ENCODE measurements at places on chromosomes 7 and 10.

GRCh38 chr7:78326189-78326588 is 527.6 kb downstream of the PHTF2 start:
- no peak for DNase-seq

DNA sequence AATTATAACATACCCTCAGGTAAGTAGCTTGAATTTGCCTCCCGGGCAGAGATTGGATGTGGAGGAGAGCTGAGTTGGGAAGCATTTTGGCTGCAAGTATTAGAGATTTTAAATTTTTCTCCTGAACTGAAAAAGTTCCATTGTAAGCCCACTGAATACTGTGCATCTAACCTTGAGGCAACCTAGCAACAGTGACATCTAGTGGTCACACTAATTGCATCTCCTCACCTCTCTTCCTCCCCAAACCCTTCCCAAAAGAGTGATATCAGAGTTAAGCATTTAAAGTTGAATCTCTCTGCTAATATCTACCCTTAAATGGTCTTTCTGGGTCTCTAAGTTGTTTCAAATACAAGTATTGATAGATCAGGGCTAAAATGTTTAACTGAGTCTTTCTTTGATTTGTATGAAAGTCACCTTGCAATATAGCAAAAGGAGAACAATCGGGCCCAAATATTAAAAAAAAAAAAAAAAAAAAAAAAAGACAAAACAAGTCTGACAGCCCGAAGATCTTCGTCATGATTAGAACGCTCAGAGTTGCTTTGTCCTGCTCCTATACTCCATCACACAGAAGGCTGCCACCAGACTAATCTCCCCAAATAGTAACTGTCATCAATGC is 40.4 kb upstream of the DLX5 start:
- peak; percentile 53 for DNase-seq

GRCh38 chr10:98115031-98115787 is 19.2 kb upstream of the R3HCC1L start:
- no peak for DNase-seq

- DNase-seq, result peak; percentile 44
Measured at GRCh38 chr10:109996225-109996624, 11.6 kb upstream of the ADD3 start.

- no peak for DNase-seq
Measured at GRCh38 chr10:65110009-65110408, 1588.8 kb downstream of the REEP3 start.

GRCh38 chr7:104961821-104962220 is 52.2 kb upstream of the KMT2E start:
- no peak for DNase-seq

GRCh38 chr10:132107949-132108877 is 42.5 kb downstream of the JAKMIP3 start:
- DNase-seq, result no peak

GRCh38 chr10:86197166-86197790 is 169.3 kb downstream of the GRID1 start:
- no peak for DNase-seq

DNA sequence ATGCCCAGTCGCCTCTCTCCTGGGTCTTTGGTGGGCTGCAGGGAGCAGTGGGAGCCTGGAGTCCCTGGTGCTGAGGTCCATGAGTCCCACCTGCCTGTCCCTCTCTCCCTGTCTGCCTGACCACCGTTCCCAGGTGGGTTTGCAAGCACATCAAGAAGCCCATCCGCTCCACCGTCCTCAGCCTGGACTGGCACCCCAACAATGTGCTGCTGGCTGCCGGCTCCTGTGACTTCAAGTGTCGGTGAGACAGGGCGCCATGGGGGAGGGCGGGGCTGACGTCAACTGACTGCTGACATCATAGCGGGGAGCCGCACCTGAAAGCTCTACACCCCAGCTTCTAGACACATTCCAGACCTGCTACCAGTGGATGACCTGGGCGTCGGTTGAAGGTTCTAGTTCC is 15.2 kb downstream of the ARPC1B start:
- no peak for DNase-seq

DNA sequence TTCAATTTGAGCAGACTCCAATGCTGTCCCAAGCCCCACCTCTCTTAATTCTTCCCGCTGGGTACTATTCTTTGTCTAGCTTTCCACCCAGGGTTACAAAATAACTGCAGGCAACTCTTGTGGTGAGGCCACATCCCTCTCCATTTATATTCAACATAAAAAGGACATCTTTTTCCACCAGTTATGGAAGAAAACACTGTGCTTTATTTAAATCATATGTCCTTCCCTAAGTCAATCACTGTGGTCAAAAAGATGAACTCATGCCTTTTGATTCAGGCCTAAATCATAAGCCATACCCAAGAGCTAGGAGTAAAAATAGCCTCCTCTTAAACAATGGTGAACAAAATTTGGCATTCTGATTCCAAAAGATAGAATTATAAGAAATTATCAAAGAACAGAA is 386.0 kb downstream of the SEMA3D start:
- DNase-seq, result no peak

DNA sequence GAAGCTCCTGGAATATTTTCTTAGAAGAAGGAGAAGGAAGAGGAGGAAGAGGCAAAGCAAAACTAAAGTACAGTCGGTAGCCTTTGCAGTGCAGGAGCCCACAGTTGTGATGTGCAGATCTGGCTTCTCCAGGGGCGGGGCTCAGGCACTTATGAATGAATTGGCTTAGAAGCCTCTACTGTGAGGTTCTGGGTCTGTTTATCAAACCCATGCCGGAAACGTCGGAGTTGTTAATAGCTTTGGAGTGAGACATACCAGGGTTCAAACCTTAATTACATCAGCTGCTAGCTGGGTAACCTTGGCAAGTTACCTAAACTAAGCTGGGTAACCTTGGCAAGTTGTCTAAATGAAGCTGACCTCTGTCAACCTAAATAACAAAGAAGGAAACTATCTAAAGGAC is 89.3 kb upstream of the PITRM1 start:
- no peak for DNase-seq

GRCh38 chr10:113360870-113361269 is 192.0 kb upstream of the HABP2 start:
- no peak for DNase-seq

DNA sequence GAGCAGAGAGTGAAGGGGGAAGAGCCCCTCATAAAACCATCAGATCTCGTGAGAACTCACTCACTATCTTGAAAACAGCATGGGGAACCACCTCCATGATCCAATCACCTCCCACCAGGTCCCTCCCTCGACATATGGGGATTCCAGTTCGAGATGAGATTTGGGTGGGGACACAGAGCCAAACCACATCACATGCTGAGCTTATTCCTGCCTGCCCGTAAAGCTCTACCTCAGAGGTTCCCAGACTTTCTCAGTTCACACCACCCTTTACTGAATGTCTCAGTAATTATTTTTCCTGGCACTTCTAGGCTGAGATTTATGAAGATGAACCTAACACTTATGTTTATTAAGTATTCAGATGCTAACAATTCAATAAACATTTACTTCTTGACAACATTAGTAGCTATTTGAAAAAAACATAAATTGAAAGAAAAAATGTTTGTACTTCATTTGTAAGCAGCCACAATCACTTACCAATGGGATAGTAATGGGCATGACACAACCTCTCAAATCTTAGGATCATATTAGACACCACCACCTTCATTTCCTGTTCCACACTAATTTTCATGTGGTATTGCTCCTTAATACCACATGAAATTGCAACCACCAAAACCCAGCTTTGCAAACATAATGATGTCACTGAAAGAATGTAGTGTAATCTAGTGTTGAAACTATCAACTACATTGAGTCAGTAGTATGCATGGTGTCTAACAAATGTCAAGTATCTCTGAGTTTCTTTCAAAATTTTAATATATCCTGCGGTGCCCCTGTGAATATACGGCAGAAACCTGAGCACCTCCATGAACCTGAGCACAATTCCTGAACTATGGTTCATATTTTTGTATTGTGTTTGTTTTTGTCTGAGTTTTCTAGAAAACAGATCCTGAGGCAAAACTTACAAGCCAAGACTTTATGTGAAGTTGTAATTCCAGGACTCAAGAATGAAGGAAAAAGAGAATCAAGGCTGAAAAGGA is 4.5 kb upstream of the DGKI start:
- DNase-seq, result no peak

GRCh38 chr7:87561102-87561501 is 39.6 kb downstream of the ABCB1 start:
- DNase-seq, result no peak

DNA sequence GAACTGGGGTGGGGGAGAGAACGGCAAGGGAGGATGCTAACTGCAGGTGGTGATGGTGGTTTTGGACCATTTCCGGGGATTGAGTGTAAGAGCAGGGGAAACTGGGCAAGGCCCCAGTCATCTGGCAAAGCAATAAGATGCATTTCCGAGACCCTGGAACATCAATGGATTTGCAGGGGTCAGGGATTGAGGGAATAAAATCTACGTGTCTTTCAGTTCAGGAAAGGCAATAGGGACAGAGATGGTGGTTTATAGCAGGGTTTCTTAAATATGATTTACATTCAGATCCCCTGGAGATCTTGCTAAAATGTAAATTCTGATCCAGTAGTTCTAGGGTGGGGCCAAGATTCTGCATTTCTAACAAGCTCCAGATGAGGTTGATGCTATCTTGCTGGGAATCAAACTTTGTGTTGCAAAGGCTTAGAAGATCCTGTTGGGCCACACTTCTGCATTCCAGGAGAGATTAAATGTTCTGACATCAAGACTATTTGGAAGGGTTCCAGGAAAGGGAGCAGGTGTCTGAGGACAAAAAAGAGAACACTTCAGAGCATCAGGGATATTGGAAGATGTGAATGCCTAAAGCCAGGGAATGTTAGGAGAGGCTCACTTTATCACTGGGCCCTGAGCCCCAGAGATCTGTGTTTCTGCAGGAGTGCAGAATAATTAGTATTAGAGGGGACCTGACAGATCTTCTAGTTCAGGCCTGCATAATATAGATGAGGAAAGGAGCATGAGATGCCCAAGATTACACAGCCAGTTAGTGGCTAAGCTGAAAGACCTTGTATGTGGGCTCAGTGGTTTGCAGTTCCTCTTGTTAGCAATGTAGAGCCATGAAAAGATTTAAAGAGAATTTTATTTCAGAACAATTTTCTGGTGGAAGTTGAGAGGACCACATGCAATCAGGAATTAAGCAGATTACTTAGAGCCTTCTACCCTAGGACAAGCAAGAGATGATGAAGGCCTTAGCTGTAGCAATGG is 32.4 kb downstream of the BLNK start:
- no peak for DNase-seq

DNA sequence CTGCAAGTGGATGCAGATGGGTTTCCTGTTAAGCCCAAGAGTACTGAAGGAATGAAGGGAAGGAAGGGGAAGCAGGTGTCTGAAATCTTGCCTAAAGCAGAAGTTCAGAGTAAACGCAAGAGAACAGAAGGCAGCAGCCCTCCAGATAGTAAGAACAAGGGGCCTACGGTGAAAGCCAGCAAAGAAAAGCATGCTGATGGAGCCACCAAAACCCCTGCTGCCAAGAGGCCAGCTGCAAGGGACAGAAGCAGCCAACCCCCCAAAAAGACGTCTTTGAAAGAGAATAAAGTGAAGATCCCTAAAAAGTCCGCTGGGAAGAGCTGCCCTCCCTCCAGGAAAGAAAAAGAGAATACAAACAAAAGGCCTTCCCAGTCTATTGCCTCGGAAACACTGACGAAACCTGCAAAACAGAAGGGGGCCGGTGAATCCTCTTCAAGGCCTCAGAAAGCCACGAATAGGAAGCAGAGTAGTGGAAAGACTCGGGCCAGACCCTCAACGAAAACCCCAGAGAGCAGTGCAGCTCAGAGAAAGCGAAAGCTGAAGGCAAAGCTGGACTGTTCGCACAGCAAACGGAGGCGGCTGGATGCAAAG is 152.5 kb downstream of the LCOR start:
- DNase-seq, result no peak

DNA sequence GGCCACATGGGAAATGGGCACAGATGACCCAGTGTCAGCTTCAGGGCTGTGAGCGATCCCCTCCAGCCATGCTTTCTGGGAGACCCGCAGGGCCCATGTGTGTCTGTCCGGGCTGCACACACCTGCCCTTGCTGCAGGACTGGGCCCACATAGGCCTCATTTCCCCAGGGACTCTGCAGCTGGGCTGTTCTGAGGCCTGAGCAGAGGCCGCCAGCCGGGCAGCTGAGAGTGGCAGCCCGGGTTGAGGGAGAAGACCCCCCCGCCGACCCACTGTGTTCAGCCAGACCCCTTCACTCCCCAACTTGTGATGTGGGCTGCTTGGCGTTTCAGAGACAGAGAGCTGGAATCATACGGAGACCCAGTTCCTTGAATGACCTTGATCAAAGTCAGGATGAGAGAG is 50.1 kb upstream of the DPYSL4 start:
- DNase-seq, result no peak

- no peak for DNase-seq
Measured at GRCh38 chr7:87426160-87426559, 49.3 kb downstream of the ABCB4 start.

GRCh38 chr7:47095946-47096345 is 486.0 kb downstream of the TNS3 start:
- DNase-seq, result no peak

GRCh38 chr10:16348891-16349290 is 87.9 kb upstream of the PTER start:
- no peak for DNase-seq

DNA sequence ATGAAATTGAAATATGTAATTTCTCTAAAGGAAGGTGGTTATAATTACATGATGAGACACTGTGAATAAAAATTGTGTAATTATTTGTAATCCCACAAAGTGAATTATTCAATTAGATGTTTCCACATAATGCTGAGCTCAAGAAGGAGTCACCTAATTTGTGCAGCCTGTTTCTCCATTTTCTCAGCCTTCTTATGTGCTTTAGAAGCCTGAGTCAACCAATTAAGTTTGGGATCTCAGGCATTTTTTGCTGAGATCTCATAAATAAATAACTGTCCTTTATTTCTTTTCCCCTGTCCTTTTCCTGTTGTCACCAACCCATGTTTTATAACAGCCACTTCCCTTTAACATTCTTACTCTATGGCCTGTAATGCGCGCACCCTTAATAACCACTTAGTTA is 506.5 kb upstream of the SEMA3D start:
- DNase-seq, result no peak

DNA sequence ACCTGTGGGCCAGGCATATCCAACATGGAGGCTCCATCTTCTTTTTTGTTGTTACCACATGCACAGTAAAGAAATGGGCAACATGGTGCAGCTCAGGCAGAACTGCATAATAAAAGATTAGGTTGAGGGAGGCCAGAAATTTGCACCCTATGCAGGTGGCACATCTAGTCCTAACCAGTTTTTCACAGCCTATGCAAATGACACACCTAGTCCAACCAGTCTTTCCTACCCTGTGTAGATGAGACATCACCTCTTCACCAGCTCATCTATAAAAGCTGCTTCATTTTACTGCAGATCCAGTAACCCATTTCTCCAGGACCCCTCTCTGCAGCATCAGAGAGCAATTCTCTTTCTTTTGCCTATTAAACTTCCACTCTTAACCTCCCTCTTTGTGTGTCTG is 411.0 kb upstream of the PCDH15 start:
- DNase-seq, result no peak

- peak; percentile 24 for DNase-seq
Measured at GRCh38 chr7:28435732-28436378, 23.5 kb downstream of the CREB5 start.

GRCh38 chr10:96287392-96288105 is 16.2 kb upstream of the BLNK start:
- DNase-seq, result peak; percentile 92
